ENCODE measurements at places on chromosomes 11 and 22.

DNA sequence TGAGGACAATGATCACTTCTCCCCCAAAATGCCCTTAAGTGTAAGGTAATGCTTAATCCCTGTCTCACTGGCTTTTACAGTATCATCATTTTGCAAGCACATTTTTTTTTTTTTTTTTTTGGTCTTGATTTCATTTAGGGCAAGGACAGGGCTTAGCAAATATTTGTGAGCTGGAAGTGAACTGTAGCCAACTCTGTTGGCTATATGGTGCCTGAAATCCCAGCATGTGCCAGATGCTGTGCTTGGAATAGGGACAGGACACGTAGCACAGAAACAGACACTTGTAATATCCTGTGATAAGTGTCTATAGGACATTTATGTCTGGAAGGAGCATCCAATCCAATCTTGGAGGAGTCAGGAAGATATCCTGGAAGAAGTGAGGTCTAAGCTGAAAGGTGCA lies 198.3 kb downstream of the NAV2 start:
- DNase-seq: no peak

GRCh38 chr11:83566950-83567349 lies 280.8 kb upstream of the CCDC90B start:
- DNase-seq: no peak

DNA sequence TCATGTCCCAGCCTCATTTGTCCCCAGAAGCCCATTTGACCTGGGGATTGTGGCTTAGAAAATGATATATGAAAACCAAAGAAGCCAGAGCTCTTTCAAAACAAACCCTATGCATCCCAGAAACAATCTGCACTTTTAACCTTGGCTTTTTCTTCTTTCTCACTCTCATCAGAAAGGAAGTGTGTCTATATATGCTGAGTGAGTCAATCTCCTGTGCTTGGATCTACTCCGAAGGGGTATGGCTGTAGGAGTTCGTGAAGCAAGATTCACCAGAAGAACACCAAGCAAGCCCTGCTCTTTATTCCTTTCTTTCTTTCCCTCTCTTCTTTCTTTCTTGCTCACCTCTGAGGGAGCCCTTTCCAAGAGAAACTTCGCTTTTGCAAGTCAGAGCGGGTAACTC lies 636 bp downstream of the PAMR1 start:
- DNase-seq: no peak

- DNase-seq: no peak
These were observed 1.8 kb upstream of the CCND1 start for GRCh38 chr11:69638941-69639681.

DNA sequence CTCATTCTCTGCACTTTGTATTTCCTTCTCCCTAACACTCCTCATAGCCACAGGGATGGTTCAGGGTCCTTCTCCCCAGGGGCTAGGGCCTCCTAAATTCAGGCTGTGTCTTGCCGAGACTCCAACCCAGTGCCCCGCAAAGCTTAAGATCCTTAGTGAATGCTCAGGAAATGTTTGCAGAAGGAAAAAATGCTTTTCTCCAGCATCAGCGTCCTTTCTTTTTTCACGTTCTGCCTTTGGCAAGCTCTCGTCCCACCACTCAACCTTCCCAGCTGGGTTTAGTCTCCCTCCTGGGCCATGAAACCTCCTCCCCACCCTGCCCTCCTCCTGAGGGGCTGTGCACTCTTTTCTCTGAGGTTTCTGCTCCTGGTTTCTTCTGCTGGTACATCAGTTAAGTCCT lies 503.8 kb upstream of the B3GAT1 start:
- DNase-seq: no peak

DNA sequence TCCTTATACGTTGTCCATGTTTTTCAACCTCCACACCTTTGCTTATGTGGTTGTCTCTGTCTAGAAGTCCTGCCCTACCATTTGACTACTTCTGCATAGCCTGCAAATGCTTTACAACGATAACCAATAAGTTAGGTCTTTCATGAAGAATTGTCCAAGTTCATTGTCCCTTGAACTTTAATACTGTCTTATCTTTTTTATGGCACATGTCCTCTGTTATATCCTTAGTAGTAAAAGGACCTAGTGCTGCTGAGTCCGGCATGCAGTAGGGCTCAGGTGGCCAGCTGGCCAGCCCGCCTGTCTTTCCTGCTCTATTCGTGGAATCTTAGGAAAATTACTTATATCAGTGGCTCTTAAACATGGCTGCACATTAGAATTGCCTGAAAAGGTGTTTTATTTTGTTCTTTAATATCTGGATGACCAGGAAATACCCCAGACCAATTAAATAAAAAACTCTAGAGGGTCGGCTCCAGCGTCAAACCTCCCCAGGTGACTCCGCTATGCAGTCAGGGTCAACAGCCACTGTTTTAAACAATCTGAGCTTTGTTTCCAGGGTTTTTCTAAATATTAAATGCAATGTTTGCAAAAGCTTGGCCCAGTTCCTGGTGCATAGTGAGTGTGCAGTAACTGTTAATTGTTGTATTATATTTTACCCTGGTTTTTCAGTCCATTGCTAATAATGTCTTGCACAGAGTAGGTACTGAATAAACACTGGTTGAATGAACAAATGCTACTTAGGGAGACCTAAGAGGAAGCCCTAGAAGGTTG lies 64.6 kb upstream of the SESN3 start:
- DNase-seq: no peak

- DNase-seq: no peak
These were observed 38.3 kb downstream of the PDE2A start for GRCh38 chr11:72635933-72636332.

- no peak for DNase-seq
These were observed 1408.4 kb upstream of the RAG2 start for GRCh38 chr11:38006466-38006865.

DNA sequence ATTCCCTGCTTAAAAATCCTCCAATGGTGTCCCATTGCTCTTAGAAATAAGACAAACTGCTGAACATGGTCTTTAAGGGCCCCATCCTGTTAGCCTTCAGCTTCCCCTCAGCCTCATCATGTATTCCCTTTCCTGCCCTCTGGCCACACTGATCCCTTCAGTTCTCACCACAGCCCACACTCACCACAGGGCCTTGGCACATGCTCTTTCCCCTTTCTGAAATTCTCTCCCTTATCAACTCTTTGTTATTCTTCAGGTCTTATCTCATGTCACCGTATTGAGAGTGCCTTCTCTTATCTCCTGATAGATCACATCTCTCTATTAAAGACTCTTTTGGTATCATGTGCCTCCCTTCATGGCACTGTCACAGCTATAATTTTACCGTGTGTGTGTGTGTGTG lies 167.8 kb upstream of the MPPED2 start:
- no peak for DNase-seq

DNA sequence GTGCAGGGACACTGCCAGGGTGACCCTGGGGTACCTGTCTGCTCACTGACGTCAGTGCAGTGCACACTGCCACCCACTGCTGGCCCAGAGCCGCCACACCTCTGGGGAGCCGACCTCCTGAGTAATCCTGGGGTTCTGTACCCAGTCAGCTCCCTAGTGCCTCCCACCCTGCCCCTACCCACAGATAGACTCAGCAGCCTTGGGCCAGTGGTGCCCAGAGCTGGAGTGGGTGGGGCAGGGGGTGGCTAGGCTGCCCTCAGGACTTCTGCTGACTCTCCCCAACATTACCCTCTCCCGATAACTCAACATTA lies 5.8 kb downstream of the NRXN2 start:
- no peak for DNase-seq

DNA sequence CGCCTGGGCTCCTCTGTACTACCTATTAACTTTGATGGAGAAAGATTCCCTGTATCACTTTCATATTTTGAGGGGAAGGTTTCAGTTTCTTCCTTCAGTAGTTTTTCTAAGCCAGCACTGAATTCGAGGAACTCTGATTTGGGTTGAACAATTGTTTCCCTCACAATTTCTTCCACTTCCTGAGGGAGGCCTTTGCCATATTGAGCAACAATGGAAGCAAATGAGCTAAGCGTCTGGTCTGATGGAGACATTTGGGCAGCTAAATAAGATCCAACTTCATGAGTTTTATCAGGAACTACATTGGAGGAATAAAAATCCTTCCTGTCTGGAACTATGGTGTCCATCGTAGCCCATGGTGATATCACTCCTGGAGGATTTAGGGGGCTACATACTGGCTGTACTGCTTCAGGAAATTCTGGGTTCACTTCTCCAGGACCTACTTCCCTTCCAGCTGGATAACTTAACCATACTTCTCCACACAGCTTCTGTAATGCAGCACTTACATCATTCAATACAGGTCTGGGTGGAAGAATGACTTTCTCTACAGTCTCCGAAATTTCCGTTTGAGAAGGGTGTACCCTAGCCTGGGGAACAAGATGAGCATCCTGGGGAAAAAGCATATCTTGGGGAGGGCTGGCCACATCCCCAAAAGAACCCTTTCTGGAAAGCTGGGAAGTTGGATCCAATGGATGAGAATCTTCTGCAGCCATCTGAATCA lies 38.9 kb upstream of the CCDC89 start:
- no peak for DNase-seq
